Aorta (tissue), 5 donors: ENCODE measurements at places on chromosomes 12 and 14. TPM values are rescaled to one million over a fixed set of nuclear protein-coding genes. Genes with fewer than 3 reads are reported as not detected.

IGFBP6 gene
- 507 TPM for polyA plus RNA-seq

NFATC4 gene
- 572 TPM for polyA plus RNA-seq

MYO1H gene
- polyA plus RNA-seq = not detected

SDR9C7 gene
- 0.18 TPM for polyA plus RNA-seq

ABHD12B gene
- polyA plus RNA-seq = 0.13 TPM

HSP90B1 gene
- polyA plus RNA-seq = 458 TPM

LMNTD1 gene
- not detected for polyA plus RNA-seq

RPGRIP1 gene
- polyA plus RNA-seq = 0.25 TPM

PLEK2 gene
- polyA plus RNA-seq = 0.87 TPM

UBE2N gene
- 48.7 TPM for polyA plus RNA-seq

SELPLG gene
- polyA plus RNA-seq = 0.87 TPM

IL22 gene
- polyA plus RNA-seq = not detected

DDN gene
- 0.50 TPM for polyA plus RNA-seq

RD3L gene
- not detected for polyA plus RNA-seq

ADCY6 gene
- 12.9 TPM for polyA plus RNA-seq
